ENCODE measurements at places on chromosomes 2 and 18. TPM values are rescaled to one million over a fixed set of nuclear protein-coding genes. Genes with fewer than 3 reads are reported as not detected.

The CLEC4F gene
- total RNA-seq = not detected

The CXCR1 gene
- not detected for total RNA-seq

The MROH2A gene
- not detected for total RNA-seq

The CNRIP1 gene
- 36.4 TPM for total RNA-seq

The CFAP53 gene
- total RNA-seq = not detected

DNA sequence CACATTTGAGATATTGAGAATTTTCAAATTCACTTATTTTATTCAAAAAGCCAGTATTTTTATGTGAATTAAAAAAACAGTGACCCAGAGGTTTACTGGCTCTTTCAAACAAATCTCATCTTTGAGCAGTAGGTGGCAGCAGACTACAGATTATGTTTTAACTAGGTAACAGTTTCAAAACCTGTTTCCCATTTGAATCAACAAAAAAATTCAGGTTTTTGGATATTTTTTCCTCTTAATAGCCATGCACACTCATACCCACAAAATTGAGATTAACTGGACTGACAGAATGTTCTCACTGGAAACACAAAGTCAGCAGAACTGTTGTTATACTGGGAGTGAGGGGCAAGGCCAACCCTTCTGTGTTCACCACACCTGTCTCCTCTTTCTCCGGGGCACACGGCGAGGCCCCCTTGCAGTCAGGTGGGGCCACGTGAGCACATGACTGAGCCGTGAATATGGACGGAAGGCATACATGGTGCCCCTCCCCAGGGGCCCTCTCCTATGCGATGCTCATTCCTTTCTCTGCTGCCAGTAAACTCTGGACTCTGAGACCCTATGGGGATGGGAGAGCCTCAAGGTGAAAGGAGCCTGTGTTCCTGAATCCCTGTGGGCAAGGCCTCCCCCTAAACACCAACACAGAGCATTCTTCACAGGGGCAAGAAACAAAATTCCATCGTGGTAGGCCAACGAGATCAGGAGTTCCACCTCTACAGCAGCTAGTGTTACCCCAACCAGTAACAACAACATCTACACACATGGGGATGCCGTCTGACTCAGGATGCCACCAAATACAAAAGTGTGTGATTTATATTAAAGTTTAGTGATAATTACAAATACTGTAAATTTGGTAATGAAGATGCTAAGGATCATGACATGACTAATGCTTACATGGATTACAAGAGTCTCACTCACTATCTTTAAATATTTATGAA lies 80.4 kb downstream of the LPIN2 start:
- DNase-seq = peak; percentile 63

DNA sequence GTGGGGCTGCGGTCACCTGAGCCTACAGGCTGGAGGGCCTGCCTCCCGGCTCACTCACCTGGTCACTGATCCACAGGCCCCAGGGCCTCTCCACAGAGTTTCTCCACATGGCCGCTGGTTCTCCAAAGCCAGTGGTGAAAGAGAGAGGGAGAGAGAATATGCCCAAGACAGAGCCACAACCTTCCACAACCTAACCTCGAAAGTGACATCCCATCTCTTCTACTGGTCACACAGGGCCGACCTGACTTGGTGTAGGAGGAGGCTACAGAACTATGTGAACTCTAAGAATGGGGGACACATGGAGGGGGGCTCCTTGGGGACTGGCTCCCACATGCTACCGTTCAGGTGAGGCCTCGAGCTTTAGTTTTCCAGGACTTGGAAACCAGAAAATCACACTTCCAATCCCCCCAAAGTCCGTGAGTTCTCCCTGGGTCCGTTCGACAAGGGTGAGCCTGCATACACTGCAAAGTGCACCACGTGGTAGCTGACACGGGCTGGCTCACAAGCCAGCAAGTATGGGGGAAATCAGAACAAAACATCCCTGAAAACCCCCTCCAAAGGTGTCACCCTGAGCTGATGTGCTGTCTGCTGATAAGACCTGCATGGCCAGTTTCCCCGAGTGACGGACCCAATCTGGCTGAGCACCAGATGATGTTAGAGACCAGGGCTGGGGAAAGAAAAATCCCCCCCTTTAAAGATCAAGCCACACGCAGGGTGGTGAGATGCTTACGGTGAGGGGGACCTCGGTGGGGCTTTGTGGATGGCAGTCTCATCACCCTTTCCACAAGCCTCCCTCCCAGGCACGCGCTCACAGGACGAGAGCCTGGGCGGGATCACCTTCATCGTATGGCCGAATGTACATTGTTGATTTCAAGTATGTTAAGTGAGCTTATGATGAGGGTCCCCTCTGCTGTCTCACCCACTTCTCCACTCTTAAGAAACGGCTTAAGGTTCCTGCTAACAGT lies 54.2 kb upstream of the SEMA4C start:
- DNase-seq = no peak

DNA sequence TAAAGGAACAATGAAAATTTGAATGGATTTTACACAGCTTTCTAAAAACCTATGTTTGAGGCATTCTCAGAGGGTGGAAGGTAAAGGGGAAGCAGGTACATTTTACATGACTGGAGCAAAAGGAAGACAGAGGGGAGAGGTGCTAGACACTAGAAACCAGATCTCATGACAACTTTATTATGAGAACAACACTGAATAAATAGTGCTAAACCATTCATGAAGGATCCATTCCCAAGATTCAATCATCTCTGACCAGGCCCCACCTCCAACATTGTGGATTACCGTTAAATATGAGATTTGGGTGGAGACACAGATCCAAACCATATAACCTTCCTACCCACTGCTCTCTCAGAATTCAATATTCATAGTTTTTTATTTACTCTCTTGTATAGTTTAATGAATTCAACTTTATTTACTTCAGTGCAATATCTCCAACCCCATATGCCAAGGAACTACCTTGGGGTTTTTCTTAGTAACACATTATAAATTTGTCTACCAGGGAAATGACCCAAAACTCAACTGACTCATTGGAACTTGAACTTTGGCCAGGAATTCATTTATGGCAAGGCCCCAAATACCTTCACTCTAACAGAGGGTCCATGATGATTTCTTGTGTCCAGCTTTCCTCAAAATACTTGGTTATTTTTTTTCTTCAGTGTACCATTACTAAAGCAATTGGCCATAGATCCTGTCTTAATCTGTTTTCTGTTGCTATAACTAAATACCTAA lies 317.8 kb downstream of the GULP1 start:
- DNase-seq = peak; percentile 59

DNA sequence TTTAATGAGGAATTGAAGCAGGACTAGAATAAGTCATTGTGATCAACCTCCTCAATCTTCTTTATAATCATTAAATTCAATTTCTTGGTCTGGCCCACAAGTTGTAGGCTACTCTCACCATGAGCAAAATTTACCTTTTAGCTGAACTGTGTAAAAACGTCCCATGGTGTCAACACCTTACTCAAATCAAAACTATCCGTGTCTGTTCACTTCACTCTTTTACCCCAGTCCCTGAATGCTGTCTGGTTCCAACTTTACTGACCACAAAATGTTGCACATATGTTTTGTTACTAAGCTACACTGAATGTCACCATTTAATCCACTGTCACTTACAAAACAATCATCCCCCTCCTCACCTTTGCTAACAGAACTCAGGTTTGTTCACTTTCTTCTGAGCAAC lies 951.6 kb upstream of the SLC39A10 start:
- no peak for DNase-seq

- DNase-seq = peak; percentile 69
Observed at GRCh38 chr2:138239902-138240491, 261.6 kb upstream of the SPOPL start.

GRCh38 chr2:159555651-159556392 lies 60.5 kb downstream of the BAZ2B start:
- DNase-seq = no peak

DNA sequence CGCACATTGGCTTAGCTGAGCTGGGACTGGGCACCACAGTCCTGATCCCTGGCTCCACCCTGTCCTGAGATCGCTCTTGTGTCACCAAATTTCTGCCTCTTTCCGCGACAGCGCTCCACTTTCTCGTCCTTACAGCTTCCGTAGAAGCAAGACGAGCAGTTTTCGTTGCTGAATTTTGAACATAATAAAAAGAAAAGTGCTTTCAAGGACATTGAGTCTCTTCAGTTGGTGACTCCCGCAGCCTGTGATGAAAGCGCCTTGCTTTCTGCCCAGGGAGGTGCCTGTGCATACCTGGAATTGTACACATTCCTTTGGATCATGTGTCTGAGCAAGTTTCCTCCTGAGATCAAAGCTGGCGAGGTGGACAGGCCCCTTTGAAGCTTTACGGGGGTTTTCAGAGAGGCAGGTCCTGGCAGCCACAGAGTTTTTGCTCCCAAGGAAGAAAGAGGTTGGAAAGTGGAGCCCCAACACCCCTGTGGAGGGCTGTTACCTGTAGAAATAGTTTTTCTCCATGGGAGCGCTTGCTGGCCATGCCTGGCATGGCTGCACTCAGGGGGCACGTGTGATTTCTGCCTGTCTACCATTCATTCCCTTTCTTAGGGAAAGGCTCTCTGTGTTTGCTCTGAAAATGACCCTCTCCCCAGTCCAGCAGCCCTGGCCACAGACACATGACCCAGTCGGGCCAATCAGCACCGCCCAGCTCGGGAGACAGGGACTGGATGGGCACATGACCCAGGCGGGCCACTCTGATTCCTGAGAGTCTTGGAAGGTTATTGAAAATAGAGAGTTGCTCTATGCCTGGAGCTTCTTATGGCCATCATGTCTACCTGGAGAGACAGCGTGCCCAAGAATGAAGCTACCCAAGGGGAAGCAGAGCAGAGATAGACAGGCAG lies 115.6 kb upstream of the OTOS start:
- no peak for DNase-seq

- no peak for DNase-seq
Observed at GRCh38 chr2:234887195-234887594, 64.6 kb upstream of the SH3BP4 start.

- no peak for DNase-seq
Observed at GRCh38 chr2:136113209-136113971, 4.6 kb downstream of the CXCR4 start.

GRCh38 chr2:163690896-163691295 lies 44.9 kb downstream of the FIGN start:
- peak; percentile 58 for DNase-seq

DNA sequence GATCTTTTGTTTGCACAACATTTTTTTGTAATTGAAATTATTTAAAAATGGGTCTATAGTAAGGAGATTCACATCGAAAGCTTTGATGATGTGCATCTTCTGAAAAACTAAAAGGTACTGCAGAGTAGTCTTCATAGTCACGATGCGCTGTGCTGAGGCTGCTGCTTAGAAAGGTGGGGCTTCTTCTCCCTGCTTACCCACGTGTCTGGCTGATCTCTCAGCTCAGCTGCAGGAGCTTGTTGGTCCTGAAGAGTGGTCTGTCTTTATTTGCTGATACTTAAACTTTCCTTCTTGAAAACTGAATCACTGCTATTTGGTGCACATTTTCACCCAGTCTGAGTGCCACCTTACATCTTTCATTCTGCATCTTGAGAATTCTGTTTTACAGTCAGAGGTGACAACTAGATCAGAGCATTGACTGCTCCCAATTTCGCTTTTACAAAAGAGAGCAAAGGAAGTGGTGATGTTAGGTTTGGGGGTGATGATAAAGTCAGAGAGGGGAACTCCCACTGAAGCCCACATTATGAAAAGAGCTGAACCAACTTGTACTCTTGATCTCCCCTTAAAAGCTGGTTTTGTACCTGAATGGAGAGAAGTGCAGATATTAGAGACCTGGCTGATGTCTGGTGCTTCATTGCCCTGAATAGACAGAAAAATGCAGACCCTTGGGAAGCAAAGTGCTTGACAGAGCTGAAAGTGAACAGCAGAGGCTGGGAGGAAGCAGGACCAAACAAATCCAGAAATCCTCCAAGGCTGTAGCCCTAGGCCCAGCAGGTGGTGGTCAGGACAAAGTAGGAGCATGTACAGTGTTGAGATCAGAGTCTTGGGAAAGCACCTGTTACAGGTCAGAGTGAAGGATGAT lies 984.5 kb downstream of the TSN start:
- no peak for DNase-seq

DNA sequence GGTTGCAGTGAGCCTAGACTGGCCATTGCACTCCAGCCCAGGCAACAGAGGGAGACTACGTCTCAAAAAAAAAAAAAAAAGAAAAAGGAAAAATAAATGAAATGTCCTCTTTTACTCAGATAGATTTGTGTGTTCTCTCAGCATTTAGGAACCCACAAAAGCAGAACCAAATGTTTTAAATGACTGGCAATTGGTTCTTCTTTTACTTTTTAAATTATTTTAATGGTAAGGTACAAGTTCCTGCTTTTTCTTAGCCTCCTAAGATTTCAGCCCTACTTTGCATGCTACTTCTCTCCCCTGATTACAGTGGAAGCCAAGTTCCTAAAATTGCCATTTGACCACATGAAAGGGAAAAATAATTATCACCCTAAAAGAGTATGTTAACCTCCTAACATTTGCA lies 23.5 kb downstream of the SRSF7 start:
- DNase-seq = no peak
